T-cell (primary cell): ENCODE measurements at places on chromosomes 13 and 19. TPM values are rescaled to one million over a fixed set of nuclear protein-coding genes. Genes with fewer than 3 reads are reported as not detected.

ZNF382 gene
- total RNA-seq = 21.6 TPM

ZNF285 gene
- total RNA-seq = 1.2 TPM

DNA sequence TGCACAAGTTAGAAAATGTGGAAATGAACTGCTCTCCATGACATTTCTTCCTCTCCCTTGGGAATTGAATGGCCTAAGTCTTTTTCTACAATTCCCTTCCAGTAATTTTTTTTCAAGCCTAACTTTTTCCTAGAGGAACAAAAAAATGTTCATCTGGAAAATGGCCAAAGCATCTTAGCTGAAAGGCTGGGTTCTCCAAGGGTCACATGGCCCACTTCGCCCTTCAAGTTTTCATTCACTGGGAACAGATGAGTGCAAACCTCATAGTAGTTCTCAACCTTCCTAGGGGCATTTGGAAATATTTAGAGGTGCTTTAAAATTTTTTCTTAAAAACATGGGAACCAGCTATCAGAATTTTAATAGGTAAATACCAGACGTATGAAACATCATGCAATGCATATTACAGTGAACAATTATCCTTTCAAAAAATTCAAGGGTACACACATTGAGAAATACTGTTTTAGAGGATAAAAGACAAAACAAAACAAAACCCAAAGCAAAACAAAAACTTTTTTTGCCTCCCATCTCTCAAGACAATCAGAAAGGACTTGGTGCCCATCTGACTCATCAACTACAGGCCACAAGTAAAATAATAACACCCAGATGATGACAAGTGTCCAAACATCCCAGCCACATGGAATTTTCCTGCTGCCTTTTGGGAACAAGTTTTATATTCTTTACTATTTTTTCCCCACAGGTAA is 208.8 kb downstream of the SLITRK6 start:
- DNase-seq = no peak

LYL1 gene
- 18.6 TPM for total RNA-seq

GRCh38 chr13:62418376-62418775 is 1002.7 kb upstream of the PCDH20 start:
- no peak for DNase-seq

DNA sequence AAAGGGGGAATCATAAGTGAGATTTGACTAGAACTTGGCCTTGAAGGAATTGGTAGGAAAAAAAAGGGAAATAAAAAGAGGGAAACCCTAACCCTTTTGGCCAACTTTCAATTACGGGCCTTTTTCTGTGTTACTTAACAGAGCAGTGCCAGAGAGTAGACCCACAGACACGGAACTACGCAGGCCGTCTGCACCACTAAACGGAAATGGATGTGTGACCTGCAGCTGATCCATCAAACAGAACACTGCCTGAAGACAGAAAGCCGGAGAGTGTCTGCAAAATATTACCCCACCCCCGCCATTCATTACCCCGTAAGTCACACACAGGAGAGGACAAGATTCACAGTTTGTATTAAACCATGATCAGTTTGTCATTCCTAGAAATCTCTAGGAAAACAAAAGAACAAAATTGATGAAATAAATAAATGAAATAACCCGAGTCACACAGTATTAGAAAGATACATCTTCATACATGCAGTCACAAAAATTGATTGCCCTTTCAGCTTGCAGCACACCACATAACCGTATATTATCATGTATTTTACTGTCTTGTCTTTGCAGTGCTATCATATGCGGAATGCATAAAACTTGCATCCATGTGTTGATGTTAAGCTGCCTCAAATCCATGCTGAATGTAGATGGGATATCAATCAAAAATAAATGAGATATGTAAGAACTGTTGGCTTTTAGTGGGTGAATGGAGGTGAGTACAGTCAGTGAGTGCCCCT is 424.7 kb downstream of the IRS2 start:
- no peak for DNase-seq

DNA sequence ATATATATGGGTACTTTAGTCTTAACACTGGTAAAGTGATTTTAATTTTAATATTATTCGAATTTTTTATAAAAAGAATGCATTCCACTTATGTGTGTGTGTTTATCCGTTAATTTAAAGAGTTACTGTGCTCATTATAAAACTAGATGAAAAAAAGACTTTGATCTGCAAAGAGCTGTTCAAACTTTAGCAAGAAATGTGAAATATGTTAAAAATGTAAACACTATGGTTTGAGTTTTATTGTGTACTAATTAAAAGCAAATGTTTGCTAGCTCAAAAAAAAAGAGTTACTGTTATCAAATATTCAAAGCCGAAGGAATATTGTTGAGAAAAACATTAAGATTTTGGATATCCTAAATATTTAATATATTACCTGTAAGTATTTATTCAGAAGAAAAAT is 34.5 kb downstream of the UFM1 start:
- no peak for DNase-seq

ZNF66 gene
- 11.4 TPM for total RNA-seq

DNA sequence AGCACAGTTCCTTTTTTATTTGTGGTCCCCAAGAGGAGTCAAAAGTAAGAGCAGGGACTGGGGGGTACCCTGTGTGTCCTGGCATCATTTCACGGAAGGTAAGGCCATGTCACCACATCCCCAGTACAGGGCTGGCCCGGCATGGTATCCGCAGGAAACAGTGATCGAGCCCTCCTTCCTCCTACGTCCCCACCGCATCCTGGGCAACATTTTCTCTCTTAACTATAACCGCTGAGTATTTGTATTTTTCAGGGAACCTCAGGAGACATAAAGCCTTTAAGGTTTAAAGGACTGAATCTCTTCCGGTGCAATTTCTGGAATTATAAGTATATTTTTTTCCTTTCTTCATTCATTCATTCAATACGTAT is 13.6 kb upstream of the LATS2 start:
- DNase-seq = peak; percentile 35

C1QTNF9B gene
- not detected for total RNA-seq

- DNase-seq = no peak
These were observed 9.9 kb downstream of the GPR183 start for GRCh38 chr13:99297331-99297730.

DNA sequence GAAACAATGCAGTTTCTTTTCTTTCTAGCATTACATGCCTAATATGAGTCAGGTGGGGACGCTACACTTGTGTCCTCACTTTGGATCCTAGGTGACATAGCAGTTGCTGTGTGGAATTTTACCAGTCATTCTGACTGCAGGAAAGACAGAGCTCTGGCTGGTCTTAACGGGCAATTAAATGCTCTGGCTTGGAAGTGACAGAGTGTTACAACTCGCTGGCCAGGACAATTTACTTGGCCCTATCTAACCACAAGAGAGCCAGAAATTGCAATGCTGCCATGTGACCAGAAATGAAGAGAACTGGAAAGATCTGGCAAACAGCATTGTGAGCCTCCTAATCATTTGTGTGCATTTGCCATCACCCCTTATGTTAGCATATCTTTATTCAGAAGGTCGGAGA is 351.1 kb downstream of the DCT start:
- DNase-seq = no peak

- no peak for DNase-seq
These were observed 24.1 kb downstream of the OLFM4 start for GRCh38 chr13:53052675-53053074.

DNA sequence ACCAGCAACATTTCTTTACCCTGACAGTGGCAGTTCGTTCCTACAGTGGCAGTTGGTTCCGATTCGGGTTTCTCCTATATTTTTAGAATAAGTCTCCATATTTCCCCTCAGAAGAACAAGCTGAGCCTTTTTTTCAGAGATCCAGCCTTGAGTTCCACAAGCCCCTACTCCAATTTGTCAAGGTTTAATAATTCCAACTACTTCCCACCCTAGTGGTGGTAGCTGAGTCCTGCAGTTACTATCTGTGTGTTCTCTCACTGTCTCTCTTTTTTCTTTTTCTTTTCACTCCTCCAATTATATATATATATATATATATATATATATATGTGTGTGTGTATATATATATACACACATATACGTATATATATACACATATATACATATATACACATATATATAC is 1347.3 kb downstream of the PCDH9 start:
- no peak for DNase-seq

- DNase-seq = no peak
These were observed 3.3 kb downstream of the MATK start for GRCh38 chr19:3782903-3783302.

- no peak for DNase-seq
These were observed 880.2 kb downstream of the PCDH9 start for GRCh38 chr13:66349966-66350365.

LAIR1 gene
- 40.2 TPM for total RNA-seq

DNA sequence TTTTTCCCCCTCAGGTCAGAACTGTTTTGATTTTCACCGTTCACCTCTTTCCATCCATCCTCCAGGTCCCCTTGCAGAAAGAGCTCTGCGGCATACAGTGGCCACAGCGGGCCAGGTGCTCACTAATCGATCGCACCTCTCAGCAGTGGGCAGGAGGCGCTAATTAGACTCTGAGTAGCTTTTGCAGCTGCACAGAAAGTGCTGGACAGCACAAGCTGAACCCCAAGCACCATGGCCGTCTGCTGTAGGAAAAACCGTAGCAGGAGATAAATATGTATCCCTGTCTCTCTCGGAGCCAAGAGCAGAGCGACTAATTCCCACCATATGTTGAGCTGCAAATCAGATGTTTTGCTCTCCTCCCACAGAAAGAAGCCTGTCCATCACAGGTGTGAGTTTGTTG is 54.4 kb downstream of the PEX11G start:
- no peak for DNase-seq

GRCh38 chr19:7870571-7871436 is 3.4 kb downstream of the PRR36 start:
- DNase-seq = peak; percentile 70

DNA sequence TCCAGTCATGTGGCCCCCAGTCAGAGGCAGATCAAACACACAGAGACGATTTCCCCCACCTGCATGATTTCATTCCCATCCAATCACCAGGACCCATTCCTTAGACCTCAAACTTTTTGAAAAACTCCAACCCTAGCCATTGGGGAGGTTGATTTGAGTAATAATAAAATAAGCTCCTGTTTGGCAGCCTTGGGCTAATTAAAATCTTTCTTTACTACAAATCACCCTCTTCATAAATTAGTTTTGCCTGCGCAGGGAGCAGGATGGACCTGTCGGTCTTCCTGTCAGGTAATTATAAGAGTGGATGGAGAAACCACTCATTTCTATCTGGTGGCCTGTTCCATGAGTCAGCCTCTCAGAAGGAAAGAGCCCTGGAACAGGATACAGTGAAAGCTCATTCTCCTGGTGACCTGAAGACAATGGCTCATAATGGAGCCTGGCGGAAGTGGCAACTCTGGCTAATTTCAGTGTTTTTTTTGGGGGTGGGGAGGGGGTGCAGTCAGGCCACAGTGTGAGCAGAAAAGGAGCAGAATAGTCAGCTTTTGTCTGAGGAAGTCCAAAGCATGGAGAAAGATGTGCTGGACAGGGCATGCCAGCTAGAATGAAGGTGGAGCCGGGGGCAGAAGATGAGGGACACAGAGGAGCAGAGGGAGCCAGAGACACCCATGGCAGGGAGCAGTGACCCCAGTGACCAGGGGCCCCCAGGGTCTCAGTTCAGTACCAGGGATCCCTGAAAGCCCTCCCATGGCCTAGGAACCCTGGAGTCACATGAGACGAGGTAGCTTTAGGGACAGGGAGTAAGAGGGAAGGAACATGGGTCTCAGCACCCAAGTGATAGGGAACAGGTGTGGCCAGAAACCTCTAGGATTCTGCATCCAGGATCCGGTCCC is 31.8 kb upstream of the PSG9 start:
- no peak for DNase-seq

- peak; percentile 0 for DNase-seq
These were observed 139.0 kb downstream of the FLT1 start for GRCh38 chr13:28355822-28356371.

SLC6A16 gene
- total RNA-seq = 8.1 TPM

- no peak for DNase-seq
These were observed 1.1 kb downstream of the ARHGAP35 start for GRCh38 chr19:46861691-46862502.

DNA sequence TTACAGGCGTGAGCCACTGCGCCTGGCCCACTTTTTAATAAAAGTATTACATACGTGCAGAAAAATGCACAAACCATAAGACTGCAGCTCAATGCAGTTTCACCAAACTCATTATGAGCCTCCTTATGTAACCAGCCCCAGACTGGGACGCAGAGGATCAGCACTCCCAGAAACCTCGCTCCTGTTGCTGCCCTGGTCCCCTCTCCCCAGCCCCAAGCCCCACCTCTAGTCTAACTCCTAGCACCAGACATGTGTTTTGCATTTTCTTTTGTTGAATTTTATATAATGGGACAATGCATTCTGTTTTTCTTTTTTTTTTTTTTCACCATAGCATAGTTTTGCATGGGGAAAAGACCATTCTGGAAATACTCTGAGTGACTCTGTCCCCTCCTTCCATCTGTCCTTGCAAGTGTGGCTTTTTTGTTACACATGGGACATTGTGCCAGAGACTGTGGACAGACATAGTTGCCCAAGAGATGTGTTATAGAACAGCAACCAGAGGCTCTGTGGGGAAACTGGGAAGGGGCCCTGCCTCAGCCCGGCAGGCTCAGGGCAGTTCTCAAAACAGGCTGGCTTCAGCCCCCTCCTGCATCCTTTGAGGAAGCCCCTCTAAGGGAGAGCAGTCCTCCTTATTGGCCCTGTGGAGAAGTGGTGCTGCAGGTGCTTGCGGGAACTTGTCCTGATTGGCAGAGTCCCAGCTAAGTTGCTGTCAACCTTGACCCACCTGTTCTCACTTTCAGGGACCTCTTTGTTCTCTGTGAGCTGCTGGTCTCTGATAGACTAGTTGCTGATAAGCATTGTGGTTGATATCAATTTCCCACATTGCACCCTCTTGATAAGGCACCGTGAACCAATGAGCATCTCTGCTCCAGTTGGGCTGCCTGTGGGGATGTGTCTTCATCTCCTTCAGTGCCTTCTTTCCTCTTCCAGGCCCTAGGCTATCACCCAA is 13.8 kb upstream of the OLFM4 start:
- DNase-seq = no peak

DNA sequence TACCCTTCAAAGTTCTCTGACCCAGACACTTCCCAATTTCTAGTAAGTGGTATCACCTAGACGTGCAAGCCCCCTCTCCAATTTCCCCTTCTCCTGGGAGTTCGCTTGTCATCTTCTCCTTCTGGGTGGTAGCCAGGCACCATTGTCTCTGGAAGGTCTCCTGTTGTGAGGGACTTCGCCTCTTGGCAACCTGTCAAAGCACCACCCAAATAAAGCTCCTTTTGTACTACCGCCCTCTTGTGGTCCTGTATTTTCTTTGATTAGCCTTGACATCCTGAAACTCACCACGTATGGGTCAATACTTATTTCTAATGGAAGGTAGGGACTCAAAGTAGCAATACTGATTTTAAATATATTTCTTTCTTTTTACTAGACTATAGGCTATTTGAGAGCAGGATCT is 8.2 kb downstream of the GPC5 start:
- DNase-seq = no peak

DNA sequence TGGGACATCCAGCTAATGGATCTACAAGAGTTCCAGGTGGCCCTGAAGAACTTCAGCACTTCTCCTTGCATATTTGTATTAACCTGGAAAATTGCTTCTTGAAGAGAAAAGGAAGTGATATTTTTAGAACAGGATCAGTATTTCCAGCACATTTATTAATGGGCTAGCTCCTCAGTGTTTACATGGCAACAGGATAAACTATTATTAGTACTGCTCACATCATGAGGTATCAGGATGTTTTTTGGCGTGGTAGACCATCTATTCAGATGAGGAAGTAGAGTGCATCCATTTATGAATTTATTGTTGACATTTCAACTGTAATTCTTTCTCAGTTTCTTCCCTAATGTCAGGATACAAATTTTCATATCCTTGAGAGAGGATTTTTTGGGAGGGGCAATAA is 144.4 kb downstream of the KCNRG start:
- no peak for DNase-seq

GRCh38 chr19:16862826-16863415 is 25.9 kb upstream of the F2RL3 start:
- DNase-seq = no peak

IGFL3 gene
- not detected for total RNA-seq
